GM12865 (cell line): ENCODE measurements at places on chromosomes 6 and 20.

- DNase-seq: no peak
Measured at GRCh38 chr20:53334861-53335260, 258.8 kb downstream of the ZNF217 start.

GRCh38 chr20:60446267-60447111, 488.3 kb downstream of the CDH26 start:
- no peak for DNase-seq

- DNase-seq: no peak
Measured at GRCh38 chr6:82567621-82568020, 204.0 kb downstream of the TPBG start.

- no peak for DNase-seq
Measured at GRCh38 chr6:160330619-160331018, 17.6 kb upstream of the SLC22A3 start.

DNA sequence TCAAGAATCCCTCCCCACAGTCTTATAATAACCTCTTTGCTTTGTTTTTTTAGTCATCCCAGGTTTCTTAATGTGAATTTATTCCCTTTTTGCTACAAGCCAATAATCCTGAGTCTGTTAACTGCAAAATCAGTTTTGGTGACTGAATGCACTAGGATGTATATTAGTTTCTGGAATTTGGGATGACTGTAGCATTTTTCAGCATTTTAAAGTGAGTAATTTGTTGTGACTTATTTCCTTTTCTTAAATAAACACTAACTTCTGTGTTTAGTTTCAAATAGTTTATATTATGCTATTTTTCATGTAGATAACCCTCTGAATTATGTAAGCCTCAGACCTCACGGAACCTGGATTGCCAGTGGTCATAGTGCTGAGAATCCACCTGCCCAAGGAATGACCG, 5.5 kb downstream of the CST1 start:
- no peak for DNase-seq

- no peak for DNase-seq
Measured at GRCh38 chr6:77368660-77369313, 94.5 kb downstream of the HTR1B start.

DNA sequence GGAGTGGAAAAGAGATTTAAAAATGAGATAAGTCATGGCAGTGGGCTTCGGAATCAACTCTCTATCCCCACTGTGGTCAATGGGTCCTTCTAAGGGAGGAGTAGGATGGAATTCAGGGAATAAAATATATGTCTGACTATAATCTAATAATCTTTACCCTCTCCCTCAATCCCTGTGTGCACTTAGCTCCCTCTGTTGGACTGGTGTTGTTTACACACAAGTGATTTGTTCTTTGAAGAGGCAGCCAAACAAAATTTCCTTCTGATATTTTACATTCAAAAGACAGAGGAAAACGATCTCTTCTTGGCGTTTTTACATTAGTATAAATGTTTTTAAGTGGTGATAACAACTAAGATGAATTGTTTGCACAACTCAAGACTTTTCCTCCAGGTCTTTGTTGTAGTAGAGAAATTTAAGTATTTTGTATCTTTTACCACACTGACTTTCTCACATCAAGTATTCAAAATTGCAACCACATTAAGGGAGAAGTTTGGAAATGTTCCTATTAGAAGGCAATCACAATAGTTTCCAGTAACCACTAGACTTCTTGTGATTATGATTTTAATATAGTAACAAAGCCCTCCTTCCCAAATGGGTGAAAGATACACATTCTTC, 317.8 kb downstream of the CENPW start:
- peak; percentile 33 for DNase-seq

DNA sequence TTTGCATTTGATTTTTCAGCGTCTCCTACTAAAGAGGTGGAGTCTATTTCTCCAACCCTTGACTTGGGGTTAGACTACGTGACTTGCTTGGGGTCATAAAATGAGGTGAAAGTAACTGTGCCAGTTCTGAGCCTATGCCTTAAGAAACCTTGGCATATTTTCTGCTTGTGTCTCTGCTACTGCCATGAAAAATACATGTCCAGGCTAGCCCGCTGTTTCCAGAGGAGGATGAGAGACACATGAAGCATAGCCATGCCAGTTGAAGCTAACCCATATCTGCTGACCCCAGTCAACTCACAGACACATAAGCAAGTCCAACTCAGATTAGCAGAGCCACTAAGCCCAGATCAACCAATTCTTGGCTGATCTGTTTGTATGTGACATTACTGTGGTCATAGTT, 38.7 kb downstream of the SCP2D1 start:
- no peak for DNase-seq

GRCh38 chr6:105994118-105994590, 92.0 kb upstream of the PRDM1 start:
- DNase-seq: peak; percentile 55
